Prostate gland (tissue), 2 donors: ENCODE measurements at places on chromosomes 5 and 9. TPM values are rescaled to one million over a fixed set of nuclear protein-coding genes. Genes with fewer than 3 reads are reported as not detected.
A peak's percentile ranks its signal among the peaks of the same experiment; 100 is the strongest.

The TEK gene
- total RNA-seq, result 3.5 TPM

The SPINK6 gene
- not detected for total RNA-seq

- peak; percentile 57 for DNase-seq
Observed at GRCh38 chr9:107465467-107466451, 23.8 kb downstream of the KLF4 start.

The GPR107 gene
- 36.3 TPM for total RNA-seq

The TLX3 gene
- total RNA-seq, result not detected

The LVRN gene
- total RNA-seq, result not detected

- no peak for DNase-seq
Observed at GRCh38 chr9:95815133-95815532, 60.4 kb upstream of the ERCC6L2 start.

DNA sequence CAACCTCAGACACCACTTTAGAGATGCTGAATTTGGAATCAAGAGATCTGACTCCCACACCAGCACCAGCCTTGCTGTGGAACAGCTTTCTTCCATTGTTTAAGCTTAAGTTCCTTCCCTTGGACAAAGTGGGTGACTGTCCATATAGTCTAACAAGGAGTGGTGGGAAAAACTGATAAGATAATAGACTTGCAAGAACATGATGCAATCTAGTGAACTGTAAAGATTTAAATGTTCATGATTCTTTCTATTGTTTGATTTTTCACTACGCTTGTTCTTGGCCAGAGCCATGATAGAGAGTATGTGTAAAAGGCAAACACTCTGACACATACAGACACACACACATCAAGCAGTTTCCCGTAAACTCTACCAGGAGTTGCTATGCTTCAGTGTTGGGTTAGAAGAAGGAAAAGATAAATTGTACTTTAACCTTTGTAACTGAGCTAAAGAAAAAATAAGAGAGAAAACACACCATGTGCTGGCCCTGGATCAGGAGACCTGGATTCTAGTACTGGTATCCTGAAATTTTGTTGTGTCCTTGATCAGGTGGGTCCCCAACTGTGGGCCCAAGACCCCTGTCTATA is 94.3 kb downstream of the PAPPA start:
- no peak for DNase-seq

The IFNB1 gene
- total RNA-seq, result not detected

- no peak for DNase-seq
Observed at GRCh38 chr9:10054456-10054855, 558.3 kb downstream of the PTPRD start.

The RNF180 gene
- total RNA-seq, result 15.1 TPM

DNA sequence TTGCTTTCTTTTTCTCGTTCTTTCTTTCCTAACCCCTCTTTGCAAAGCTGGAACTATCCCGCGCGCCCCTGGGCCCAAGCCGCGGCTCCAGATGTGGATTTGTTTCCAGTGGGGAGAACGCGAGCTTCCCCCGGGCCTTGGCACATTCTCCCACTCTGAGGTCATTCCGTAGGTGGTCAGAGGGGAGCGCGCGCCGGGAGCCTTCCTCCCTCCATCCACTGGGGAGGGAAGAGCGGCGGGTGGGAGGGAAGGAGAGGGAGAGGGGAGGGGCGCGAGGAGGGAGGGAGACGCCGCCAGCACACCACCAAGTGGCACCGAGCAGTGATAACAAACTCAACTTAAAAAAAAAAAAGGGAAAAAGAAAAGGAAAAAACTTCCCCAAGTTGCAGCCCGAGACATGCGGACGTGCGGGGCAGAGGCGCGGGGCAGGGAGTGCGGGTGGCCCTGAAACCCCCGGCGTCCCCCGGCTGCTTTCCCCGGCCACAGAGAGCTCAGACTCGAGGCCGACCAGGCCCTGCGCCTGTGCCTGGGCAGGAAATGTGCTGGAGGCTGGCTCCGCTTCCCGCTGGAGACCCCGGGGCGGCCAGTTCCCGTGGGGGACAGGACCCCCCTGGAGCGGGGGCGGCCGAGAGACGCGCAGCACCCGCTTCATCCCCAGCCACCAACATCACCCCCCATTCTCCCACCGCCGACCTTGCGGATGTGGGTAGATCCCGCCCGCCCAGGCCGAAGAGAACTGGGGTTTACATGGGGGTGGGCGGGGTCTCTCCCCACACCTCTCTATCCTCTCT is 3.1 kb downstream of the IER5L start:
- DNase-seq, result peak; percentile 70

GRCh38 chr5:175894793-175895192 is 23.4 kb downstream of the CPLX2 start:
- no peak for DNase-seq

The TMEM174 gene
- not detected for total RNA-seq

- no peak for DNase-seq
Observed at GRCh38 chr9:126859111-126859510, 1.3 kb upstream of the ZBTB34 start.

- no peak for DNase-seq
Observed at GRCh38 chr5:135240283-135240633, 158.8 kb downstream of the MACROH2A1 start.

DNA sequence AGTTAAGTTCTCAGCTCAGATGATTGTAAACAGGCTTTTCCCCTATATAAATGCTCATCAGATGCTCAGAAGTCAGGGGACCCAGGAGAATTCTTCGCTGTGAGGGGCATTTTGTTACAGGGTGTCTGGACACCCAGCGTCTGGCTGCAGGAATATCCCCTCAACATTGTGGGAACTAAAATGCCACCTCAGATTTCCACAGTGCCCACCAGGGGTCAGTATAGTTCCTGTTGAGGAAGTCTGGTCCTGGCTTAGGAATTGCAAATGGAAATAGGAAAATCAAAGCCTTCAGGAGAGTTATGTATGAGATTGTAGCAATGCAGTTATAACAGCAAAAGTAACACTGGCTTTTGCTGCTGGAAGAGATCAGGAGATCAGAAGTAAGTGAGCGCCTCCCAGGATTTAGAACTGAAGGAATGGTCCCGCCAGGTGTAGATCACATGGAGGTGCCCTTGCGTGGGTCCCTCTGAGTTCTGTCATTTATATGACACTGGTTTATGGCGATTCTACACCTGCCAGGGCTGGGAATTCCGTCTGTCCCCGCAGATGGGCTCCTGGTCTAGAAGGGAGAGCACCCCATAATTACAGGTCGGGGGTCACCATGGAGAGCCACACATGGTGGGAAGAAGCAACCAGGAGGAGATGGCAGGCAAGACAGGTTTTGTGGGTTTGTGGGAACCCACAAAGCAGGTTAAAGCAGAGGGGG is 47.1 kb upstream of the CTSL start:
- peak; percentile 54 for DNase-seq

The GFI1B gene
- total RNA-seq, result not detected

The DPH7 gene
- 34.3 TPM for total RNA-seq

GRCh38 chr5:145697251-145697990 is 137.7 kb downstream of the PRELID2 start:
- DNase-seq, result no peak

DNA sequence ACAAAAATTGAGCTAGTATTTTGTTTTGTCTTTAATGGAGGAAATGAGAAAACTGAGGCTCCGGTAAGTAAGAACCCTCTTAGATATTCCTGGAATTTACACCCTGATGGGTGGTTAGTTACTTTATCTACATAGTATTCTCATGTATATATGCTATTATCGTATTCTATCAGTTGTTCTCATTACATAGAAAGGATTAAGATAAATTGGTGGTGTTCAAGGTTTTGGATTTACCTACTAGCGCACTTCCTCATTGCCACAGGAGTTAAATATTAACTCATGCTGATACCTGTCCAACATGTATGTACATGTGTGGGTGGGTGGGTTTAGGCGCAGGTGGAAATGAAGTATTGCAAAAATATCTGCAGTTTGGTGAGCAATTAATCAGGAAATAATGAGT is 61.1 kb upstream of the IFNE start:
- DNase-seq, result no peak

DNA sequence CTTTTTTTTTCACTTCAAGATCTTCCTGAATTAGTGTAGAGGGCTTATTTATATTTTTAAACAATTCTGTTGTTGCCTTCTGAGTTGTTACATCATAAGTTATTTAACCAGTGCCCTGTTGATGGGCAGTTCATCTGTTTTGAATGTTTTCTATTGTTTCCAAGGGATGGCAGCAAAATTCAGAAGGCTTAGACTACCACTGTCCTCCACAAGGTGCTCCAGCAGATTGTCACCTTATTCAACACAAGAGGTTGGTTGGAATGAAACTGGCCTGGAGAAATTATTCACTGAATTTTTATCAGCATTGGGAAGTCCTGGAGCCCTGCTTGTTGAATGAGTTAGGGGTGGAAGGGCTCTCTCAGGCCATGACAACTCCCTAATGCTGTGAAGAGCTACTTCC is 1.3 kb upstream of the KLHL9 start:
- no peak for DNase-seq

DNA sequence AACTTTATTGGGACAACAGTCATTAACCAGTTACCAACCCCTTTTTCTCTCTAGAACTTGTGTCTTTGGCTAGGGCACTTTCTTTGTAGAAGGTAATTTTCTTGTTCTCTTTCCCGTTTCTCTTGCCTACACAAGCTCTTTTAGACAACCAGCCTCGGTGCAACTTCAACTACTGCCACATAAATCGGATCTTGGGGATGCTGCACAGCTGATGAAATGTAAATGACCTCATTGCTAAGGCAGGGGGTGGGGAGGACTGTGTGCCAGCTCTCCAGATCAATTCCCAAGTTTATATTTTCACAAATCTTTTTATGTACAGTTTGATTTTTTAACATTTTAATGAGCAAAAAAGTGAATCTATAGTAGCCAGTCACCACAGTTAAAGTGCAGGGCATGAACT is 157.6 kb downstream of the DENND1A start:
- DNase-seq, result no peak

DNA sequence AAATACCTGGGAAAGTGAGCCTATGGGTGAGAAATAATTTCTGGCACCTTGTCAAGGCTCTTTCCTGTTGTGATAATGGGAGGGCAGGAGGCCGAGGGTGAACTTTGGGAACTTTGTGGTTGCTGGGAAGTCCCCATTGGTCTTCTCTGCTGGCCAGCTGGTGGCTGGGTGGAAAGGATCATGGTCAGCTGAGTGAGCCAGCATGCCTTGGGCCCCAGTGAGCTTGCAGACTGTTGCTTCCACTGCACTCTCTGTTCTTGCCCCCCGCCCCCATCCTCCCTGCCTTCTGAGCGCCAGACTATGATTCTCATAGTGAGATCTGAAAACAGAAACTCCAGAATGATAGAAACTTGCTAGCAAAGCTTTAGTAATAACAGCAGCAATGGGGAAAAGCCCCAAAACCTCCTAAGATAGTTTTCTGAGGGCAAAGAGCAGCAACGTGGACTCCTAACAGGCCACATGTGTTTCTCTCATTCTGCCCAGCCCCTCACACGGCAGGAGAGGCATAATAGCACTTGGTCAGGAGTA is 139.2 kb upstream of the SMARCA2 start:
- DNase-seq, result no peak

DNA sequence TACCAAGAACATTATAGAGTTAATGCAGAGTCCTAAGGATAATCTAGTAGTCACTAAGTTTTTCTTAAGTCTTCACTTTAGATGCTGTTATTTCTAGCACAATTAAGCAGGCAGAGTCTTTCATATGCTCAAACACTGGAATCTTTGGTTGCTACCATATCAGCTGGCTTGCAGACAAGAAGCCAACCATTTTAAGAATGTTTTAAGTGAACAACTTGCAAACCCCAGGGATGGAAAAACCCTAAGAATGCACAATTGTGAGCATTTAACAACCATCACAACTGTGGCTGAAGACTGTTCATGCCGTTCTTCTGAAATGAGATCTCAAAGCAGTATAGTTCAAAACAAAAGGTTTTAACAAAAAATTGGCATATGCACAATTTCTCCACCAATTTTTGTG is 55.1 kb downstream of the CSNK1A1 start:
- no peak for DNase-seq

GRCh38 chr5:1852324-1852947 is 30.3 kb downstream of the IRX4 start:
- DNase-seq, result no peak

The ANKRD18B gene
- 3.4 TPM for total RNA-seq

DNA sequence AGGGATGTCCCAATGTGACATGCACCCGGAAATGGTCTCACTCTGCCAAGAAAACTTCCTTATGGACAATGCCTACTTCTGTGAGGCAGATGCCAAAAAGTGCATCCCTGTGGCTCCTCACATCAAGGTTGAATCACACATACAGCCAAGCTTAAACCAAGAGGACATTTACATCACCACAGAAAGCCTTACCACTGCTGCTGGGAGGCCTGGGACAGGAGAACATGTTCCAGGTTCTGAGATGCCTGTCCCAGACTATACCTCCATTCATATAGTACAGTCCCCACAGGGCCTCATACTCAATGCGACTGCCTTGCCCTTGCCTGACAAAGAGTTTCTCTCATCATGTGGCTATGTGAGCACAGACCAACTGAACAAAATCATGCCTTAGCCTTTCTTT is 37.6 kb upstream of the CCDC152 start:
- no peak for DNase-seq

GRCh38 chr5:74231697-74232096 is 408.8 kb downstream of the ENC1 start:
- no peak for DNase-seq

The PCDHGB1 gene
- 3.9 TPM for total RNA-seq

DNA sequence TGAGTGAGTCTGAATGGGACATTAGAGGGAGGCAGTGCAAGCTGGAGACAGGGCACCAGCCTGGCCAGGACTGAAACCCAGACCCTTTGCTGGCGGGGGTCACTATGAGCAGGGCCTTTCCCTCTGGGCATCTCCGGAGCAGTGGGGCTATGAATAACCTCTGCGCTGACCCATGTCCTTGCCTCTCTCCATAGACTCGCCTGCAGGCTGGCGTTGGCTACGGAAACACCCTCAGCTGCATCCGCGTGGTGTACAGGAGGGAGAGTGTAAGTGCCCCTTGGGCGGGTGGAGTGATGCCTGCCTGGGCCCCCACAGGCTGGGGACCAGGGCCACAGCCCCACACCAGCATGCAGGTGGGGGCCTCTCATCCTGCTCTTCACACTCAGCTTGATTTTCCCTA is 15.8 kb downstream of the SLC25A48 start:
- no peak for DNase-seq

- DNase-seq, result no peak
Observed at GRCh38 chr5:67093279-67093678, 103.3 kb downstream of the CD180 start.

- no peak for DNase-seq
Observed at GRCh38 chr5:14201325-14202045, 58.3 kb downstream of the TRIO start.

GRCh38 chr5:72130351-72130761 is 23.1 kb downstream of the MAP1B start:
- no peak for DNase-seq

The PCSK5 gene
- total RNA-seq, result 32.2 TPM

The TAF11L5 gene
- total RNA-seq, result not detected
